CD4-positive, CD25-positive, alpha-beta regulatory T cell (primary cell): ENCODE measurements at places on chromosomes 4 and X. TPM values are rescaled to one million over a fixed set of nuclear protein-coding genes. Genes with fewer than 3 reads are reported as not detected.

DNA sequence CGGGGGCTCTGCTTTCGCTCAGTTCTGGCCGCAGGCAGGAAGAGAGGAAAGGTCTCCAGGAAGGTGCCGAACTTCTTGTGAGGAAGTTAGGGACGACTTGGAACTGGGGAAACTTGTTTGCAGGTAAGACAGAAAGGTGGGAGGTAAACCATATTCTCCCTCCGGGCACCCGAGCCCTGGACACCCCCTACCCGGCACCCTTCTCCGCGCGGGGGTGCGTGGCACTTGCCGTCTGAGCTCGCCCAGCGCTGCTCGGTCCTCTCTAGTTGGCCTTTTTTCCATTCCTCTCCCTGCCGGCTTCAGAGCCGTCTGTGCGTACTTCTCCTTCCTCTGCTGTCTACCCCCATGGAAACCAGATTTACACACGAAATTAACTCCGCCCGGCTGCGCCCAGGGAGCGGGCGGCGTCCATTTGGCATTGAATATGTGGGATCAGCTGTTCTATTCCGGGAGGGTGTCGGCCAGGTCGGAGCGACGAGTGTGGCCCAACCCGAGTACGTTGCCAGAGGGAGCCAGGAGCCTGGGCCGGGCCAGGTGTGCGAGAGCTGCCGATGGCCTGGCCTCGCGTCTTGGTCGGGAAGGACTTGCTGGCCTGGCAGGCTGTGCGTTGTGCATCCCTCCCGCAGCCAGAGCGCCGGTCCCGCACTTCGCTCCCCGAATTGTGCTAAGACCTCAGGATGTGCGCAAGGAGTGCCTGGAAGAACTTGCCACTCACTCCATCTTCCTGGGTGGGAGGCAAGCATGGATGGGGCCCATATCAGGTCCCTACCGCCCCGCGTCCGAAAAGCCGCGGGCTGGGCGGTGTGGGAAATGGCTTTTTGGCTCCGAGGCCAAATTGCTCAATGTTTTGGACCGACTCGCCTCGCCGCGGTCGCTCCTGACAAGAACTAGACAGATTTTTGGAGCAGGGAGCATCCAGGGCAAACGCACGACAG is 1.7 kb downstream of the PDGFRA start:
- H3K36me3 ChIP-seq = no peaks in the 10 kb centered on the region
- no peak overlapping the region for H3K4me3 ChIP-seq
- no peak overlapping the region for H3K27ac ChIP-seq
- H3K4me1 ChIP-seq = peaks cover 36% of the 10 kb centered on the region
- DNase-seq = no peak

DNA sequence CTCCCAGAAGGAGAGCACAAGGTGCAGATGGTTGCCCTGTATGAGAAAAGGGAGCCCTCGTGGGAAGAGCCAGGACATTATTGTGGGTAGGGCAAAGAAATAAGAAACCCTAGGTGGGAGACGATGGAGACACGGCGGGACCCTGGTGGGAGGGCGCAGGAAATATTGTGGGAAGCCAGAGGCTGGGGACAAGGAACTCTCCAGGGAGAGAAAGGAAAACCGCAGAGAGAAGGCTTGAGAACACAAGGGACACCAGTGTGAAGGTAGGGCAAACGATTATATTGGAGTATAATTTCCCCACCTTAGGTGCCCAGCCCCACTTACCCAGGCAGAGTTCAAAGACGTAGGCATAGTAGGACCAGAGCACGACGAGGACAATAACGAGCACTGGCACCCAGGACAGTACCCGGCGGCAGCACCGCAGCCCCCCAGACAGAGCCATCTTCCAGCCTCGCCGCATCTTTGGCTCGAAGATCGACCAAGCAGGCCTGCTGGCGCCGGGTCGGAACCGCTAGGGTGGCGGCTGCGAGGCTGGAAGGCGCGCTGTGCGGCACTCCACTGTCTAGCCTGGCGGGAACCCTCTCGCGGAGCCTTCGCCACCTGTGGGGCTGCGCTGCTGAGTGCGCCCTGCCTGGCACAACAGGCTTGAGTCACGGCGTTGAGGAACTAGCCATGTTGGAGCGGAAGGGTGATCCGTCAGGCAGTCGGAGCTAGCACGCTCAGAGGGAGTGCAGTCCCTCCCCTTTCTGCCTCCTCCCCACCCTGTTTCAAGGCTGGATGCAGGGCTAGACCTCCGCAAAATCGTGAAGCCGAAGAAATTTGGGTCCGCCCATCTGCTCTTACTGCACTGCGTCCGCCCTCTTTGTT is at the start of gene ZDHHC15:
TSS of gene ZDHHC15 (minus strand) at position 473 of the 867 bp plus-strand sequence. CDS start at position 460, 13 bp downstream.
- no peak within 1 kb of the TSS for H3K27ac ChIP-seq
- H3K36me3 ChIP-seq = no peaks in the 10 kb centered on the region
- no peaks in the 10 kb centered on the region for H3K27me3 ChIP-seq
- peak within 1 kb of the TSS; percentile 55 for H3K4me3 ChIP-seq
- peak; percentile 43 for DNase-seq
- no peaks in the 10 kb centered on the region for H3K4me1 ChIP-seq

DNA sequence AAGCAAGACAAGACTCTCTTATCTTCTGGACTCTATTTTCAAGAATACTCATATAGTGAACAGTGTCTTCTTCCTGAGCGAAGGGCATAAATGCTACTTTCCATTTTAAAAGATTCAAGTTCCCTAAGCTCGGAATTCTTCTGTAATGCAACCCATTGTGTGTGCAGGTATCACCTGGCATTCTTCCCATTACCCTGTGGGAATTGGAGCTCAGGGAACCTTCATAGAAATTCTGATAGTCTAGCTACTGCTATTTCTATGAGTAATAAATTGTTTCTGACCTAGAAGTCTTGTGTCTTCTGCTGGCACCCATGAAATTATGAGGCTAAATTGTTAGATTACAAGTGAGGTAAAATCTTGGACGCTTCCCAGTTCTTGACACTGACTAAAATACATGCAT is 324.1 kb upstream of the DIPK2B start:
- no peak for DNase-seq
- no peaks in the 10 kb centered on the region for H3K4me1 ChIP-seq
- no peaks in the 10 kb centered on the region for H3K27me3 ChIP-seq
- H3K4me3 ChIP-seq = no peak overlapping the region
- H3K36me3 ChIP-seq = no peaks in the 10 kb centered on the region

- peaks cover 7% of the 10 kb centered on the region for H3K36me3 ChIP-seq
- no peak overlapping the region for H3K27ac ChIP-seq
- no peaks in the 10 kb centered on the region for H3K4me1 ChIP-seq
- no peak for DNase-seq
- H3K27me3 ChIP-seq = no peaks in the 10 kb centered on the region
- no peak overlapping the region for H3K4me3 ChIP-seq
These were observed 61.9 kb downstream of the TET2 start for GRCh38 chr4:105208561-105208960.

GRCh38 chrX:69221239-69222102 is 56.2 kb upstream of the PJA1 start:
- H3K27me3 ChIP-seq = no peaks in the 10 kb centered on the region
- DNase-seq = no peak
- H3K4me1 ChIP-seq = no peaks in the 10 kb centered on the region
- no peaks in the 10 kb centered on the region for H3K36me3 ChIP-seq

DNA sequence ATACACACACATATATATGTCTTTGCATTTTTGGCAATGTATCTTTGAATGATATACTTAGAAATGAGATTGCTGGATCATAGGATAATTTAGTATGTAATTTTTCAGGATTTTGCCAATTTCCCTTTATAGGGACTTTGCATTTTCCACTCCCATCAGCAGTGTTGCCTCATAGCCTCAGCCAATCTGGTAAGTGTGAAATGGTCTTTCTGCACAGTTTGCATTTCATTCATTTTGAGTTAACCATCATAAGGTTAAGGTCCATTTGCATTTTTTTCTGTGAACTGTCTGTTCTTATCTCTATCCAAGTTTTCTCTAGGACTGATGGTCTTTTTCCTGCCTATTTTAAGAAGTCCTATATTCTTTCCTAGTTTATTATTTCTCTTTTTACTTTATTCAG is 474.8 kb downstream of the ZNF674 start:
- no peaks in the 10 kb centered on the region for H3K4me1 ChIP-seq
- H3K27me3 ChIP-seq = no peaks in the 10 kb centered on the region
- no peak overlapping the region for H3K27ac ChIP-seq
- no peaks in the 10 kb centered on the region for H3K36me3 ChIP-seq
- H3K4me3 ChIP-seq = no peak overlapping the region
- no peak for DNase-seq

DNA sequence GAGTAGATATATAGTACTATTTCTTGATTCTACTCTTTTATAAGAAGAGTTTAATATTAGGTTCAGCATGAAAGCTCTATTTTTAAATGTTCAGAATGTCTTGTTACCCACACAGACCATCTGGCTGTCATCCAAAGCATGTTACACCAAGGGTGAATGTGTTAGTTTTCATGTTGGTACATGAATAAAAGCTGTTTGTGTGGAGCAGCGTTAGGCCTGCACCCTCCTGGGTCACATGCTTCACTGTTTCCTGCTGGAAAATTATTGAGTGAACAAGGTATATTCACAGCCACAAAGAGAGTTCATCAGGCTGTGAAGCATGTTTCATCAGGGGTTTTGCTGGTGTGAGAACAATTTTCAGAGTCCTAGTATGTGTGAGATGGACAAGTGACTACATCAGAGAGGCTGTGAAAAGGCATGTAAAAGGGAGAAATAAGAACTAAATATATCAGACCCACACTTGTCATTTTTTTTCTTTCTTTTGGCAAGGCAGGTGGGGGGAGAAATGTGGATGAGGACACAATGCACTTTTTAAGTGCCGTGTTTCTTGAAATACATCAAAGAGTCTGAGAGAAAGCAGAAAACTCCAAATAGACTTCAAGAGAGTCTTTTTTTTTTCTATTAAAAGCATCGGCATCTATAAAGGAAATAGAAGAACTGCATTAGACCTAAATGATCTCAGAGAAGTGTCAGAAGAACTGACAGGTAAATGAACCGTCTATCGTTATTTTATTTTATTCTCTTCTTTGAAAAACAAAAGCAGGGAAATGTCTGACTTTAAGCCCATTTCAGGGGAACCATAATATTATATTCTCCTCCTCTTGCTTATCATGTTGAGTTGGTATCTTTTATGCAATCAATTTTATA is 2429.7 kb downstream of the PCDH7 start:
- no peaks in the 10 kb centered on the region for H3K36me3 ChIP-seq
- H3K27me3 ChIP-seq = no peaks in the 10 kb centered on the region
- no peak for DNase-seq
- no peak overlapping the region for H3K4me3 ChIP-seq

- H3K27me3 ChIP-seq = no peaks in the 10 kb centered on the region
- no peak overlapping the region for H3K4me3 ChIP-seq
- no peak overlapping the region for H3K27ac ChIP-seq
- H3K36me3 ChIP-seq = no peaks in the 10 kb centered on the region
- no peak for DNase-seq
These were observed 281.8 kb downstream of the RAPGEF2 start for GRCh38 chr4:159384632-159385031.

GRCh38 chr4:188779581-188779980 is 640.3 kb downstream of the TRIML1 start:
- no peak overlapping the region for H3K4me3 ChIP-seq
- no peaks in the 10 kb centered on the region for H3K4me1 ChIP-seq
- H3K27ac ChIP-seq = no peak overlapping the region

GRCh38 chrX:7828594-7828993 is 14.4 kb upstream of the VCX start:
- no peaks in the 10 kb centered on the region for H3K36me3 ChIP-seq
- H3K27me3 ChIP-seq = no peaks in the 10 kb centered on the region
- no peak overlapping the region for H3K27ac ChIP-seq
- no peaks in the 10 kb centered on the region for H3K4me1 ChIP-seq

DNA sequence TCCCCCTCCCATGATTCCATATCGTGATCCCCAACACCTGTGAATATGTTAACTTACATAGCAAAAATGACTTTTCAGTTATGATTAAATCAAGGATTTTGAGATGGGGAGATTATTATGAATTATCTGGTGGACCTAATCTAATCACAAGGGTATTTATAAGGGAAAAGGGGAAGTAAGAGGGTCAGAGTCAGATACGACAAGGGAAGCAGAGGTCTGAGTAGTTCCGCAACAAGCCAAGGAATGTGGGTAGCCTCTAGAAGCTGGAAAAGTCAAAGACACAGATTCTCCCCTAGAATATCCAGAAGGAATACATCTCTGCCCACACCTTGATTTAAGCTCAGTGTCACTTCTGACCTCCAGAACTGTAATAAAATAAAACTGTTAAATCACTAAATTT is 1.0 kb upstream of the IL13RA1 start:
- no peak for DNase-seq
- no peak overlapping the region for H3K27ac ChIP-seq
- H3K36me3 ChIP-seq = no peaks in the 10 kb centered on the region
- no peak overlapping the region for H3K4me3 ChIP-seq

GRCh38 chr4:2449511-2450392 is 19.2 kb upstream of the RNF4 start:
- H3K4me3 ChIP-seq = no peak overlapping the region
- H3K27ac ChIP-seq = no peak overlapping the region
- H3K36me3 ChIP-seq = no peaks in the 10 kb centered on the region

DNA sequence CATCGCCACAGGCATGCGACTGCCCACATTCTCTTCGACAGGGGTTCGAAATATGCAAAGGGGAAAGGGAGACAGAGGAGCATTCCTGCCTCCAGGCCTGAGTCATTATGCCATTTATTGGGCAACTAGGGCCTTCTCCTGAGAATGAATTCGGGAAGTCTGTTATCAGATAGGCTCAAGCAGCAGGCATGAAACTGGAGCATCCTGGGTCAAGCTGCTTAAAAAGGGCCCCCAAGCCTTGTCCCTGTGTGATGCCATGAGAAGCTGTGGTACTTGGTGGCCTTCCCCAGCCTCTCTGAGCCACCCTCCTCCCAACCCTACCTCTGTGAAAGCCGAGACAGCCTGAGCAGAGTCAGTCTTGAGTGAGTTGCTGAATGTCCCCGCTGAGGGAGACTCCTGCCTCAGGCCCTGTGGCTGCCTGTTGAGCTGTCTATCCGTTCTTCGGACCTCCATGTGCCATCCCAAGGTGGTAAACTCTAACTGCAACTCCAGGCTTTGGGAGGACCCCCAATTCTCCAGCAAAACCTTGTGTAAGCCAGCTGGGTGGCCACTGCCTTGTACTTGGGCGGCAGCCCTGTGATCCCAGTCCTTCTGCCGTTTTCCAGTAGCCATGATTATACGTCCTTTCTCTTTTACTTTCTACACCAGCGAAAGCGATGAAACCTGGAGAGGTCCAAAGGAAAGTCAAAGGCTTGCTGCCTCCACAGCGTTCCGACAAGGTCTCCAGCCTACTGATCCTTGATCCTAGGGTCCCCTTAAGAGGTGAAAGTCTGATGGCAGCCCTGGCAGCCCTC is 37.7 kb downstream of the NBDY start:
- DNase-seq = peak; percentile 36
- H3K27ac ChIP-seq = peak overlapping the region; percentile 23
- no peaks in the 10 kb centered on the region for H3K36me3 ChIP-seq
- peaks cover 47% of the 10 kb centered on the region for H3K4me1 ChIP-seq
- H3K27me3 ChIP-seq = no peaks in the 10 kb centered on the region

- no peak for DNase-seq
- no peak overlapping the region for H3K4me3 ChIP-seq
- H3K4me1 ChIP-seq = no peaks in the 10 kb centered on the region
- no peaks in the 10 kb centered on the region for H3K36me3 ChIP-seq
- no peaks in the 10 kb centered on the region for H3K27me3 ChIP-seq
- H3K27ac ChIP-seq = no peak overlapping the region
These were observed 22.1 kb downstream of the EPGN start for GRCh38 chr4:74330295-74330750.

- H3K4me1 ChIP-seq = no peaks in the 10 kb centered on the region
- H3K27me3 ChIP-seq = no peaks in the 10 kb centered on the region
- no peak overlapping the region for H3K4me3 ChIP-seq
- no peak for DNase-seq
- H3K27ac ChIP-seq = no peak overlapping the region
These were observed 73.3 kb downstream of the PRPS1 start for GRCh38 chrX:107701493-107702121.

The CCNB3 gene
- polyA plus RNA-seq = not detected

The DDIT4L gene
- not detected for polyA plus RNA-seq

The MMAA gene
- 18.7 TPM for polyA plus RNA-seq

The PABPC4L gene
- polyA plus RNA-seq = not detected

The GPRIN3 gene
- 12.9 TPM for polyA plus RNA-seq

The IL1RAPL1 gene
- not detected for polyA plus RNA-seq

The GPM6B gene
- polyA plus RNA-seq = 0.37 TPM

The RNF128 gene
- polyA plus RNA-seq = not detected
